ENCODE measurements at places on chromosomes 1 and 21.

DNA sequence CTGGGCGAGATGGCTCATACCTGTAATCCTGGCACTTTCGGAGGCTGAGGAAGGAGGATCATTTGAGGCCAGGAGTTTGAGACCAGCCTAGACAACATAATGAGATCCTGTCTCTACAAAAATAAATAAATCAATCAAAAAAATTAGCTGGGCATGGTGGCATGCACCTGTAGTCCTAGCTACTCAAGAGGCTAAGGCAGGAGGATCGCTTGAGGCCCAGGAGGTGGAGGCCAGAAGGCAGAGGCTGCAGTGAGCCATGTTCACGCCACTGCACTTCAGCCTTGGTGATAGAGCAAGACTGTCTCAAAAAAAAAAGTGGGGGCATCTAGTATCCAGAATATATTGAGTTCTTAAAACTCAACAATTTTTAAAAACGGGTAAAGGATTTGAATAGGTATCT, 6.0 kb downstream of the TUT4 start:
- no peak for DNase-seq

DNA sequence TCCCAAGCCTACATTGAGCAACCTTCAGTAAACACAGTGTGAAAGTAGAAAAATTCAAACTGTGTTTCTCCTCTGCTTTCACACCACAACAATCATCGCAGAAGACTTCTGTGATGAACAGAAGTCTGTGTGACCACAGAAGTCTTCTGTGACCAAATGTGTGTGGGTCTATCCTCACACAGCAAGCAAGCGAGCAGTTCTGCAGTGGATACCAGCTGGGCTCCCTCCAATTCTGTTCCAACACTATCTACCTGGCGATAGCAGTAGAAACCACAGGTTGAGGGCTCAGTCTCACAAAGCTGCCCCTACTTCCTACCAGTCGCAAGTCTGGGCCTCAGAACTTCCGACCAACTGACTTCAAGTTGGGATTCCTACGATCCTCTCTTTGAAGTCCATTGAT, 21.0 kb upstream of the RAP1A start:
- no peak for DNase-seq

DNA sequence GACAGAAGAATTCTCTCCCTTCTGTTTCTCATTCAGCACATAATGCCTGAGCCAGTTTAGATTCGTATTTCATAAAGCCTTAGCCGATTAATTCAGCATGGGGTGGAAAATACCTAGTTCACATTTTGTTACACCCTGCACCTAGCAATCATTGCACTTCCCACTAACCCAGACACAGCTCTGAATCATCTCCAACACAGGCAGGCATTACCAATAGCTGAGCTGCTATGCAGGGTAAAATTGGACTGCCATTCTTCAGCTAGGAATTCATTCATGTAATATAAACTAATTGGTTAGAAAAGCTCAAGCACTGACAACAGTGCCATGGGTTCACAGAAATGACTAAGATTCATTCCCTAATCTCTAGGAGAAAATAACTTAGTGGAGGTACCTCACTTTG, 26.9 kb upstream of the NKAIN1 start:
- no peak for DNase-seq

DNA sequence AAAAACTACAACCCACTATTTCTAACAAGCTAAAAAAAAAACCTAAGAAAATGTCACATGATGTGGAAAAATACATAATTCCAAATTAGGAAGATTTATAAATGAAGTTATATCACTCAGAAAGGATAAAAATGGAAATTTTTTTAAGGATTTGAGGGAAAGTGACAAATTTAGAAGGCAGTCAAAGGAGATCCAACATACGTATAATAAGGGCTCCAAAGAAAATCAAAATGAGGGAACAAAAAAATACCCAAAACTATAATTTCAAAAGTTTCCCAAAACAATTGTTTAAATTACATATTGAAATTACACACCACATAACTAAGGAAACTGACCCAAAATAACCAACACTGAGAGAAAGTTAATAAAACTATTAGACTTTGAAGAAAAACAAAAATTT, 381.1 kb upstream of the KAZN start:
- no peak for DNase-seq

DNA sequence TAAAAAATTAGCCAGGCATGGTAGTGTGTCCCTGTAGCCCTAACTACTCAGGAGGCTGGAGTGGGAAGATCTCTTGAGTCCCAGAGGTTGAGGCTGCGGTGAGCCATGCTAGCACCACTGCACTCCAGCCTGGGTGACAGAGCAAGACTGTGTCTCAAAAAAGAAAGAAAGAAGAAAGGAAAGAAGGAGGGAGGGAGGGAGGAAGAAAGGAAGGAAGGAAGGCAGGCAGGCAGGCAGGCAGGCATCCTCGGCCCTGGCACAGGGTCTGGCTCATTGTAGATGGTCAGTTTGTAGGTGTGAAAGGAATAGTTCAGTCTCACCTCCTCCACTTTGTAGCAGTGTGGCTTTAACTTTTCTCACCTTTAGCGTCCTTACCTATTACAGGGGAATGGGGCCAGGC, 25.0 kb downstream of the NAV1 start:
- no peak for DNase-seq

DNA sequence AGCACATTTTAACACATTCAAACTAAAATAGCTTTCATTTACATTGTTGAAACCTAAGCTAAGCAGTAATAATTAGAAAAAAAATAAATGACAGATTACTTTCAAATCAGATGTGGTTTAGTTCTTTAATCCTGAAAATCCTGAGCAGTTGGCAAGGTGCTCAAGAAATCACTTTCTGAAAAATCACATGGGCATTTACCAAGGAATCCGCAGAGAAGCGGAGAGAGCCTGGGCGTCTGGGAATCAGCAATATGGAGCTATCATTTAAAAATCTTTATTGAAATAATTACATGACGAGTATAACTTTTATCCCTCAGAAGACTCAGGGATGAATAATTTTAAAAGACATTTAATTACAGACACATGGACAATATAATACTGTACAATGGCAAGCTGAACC, 30.2 kb downstream of the GRIK1 start:
- DNase-seq = no peak

DNA sequence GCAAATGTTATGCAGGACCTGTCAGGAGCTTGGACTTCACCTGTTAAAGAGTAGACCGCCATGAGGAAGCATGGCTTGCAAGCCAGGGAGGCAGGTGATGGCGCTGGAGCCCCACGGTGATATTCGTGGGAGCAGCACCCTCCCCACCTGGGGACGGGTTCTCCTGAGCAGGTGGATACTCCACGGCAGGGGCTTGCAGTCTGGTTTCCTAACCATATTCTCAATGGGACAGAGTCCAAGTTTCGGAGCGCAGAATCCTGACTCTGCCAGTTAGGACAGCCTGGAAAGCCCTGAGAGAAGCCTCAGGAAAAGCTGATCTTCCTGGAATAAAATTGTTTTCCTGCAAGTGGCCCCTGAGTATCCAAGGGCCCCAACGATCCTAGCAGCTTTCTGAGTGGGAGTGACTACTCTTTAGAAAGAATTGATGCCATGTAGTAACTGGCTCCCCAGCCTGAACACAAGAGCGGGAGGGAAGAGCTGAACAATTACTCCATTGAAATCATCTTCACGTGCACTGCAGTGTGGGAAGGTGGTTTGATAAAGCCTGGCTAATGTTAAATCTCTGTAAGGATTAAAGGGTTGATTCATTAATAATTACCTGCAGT, 146.3 kb upstream of the RAB4A start:
- DNase-seq = no peak

GRCh38 chr21:41673071-41673470, 93.8 kb downstream of the RIPK4 start:
- DNase-seq = no peak

DNA sequence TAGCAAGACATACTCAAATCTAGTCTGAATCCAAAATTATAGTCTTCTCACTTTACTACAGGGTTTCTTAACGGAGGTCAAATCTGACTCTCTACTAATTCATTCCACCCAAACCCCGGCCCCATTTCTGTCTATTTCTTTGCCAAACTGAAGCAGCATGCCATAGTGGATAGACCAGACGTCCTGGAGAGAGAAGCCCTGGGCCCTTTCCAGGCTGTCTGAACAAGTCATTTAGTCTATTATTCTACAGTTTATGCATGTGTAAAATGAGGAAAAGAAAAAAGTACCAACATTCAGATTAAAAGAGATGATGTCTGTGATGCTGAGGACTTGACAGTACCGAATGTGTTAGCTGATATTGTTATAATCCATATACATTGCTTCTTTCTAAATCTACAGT, 95.0 kb downstream of the GDAP2 start:
- no peak for DNase-seq

DNA sequence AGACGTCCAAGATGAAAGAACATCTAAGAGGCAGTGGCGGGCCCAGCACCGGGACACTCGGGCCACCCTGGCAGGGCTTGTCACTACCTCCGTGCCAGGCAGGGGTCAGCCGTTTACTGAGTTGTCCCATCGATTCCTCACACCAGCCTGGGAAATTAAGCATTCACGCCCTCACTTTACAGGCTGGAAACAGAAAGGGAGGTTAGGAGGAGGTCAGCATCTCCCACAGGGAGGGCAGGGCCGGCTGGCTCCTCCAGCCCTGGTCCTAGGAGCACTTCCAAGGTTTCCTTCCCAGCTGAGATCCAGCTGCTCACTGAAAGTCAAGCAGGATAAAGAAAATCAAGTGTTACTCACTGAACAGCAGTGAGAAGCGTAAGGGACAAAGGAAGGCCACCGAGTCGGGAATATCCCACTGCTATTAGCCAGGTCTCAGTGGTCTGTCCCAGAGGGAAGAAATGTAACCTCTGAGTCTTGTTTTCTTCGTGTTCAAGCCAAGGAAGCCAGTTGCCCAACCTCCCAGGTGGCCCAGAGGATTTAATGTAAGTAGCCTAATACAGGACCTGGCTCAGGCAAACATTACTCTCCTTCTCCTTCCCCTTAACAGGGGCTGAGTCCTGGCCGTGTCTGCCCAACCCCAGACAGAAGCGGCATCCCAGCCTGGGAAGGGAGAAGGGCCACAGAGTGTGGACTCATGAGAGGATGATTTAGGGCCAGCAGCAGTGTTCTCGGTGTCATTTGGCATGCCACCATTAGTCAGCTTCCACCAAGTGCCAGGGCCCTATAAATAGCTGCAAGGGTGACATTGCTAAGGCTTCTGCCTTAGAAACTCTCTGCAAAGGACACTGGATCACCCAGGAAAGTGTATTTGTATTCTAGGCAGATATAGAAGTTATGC, 203.1 kb upstream of the GALNT2 start:
- no peak for DNase-seq

GRCh38 chr1:86970938-86971337, 56.5 kb downstream of the HS2ST1 start:
- DNase-seq = no peak

- DNase-seq = no peak
Observed at GRCh38 chr21:41970106-41970391, 16.2 kb upstream of the C2CD2 start.

DNA sequence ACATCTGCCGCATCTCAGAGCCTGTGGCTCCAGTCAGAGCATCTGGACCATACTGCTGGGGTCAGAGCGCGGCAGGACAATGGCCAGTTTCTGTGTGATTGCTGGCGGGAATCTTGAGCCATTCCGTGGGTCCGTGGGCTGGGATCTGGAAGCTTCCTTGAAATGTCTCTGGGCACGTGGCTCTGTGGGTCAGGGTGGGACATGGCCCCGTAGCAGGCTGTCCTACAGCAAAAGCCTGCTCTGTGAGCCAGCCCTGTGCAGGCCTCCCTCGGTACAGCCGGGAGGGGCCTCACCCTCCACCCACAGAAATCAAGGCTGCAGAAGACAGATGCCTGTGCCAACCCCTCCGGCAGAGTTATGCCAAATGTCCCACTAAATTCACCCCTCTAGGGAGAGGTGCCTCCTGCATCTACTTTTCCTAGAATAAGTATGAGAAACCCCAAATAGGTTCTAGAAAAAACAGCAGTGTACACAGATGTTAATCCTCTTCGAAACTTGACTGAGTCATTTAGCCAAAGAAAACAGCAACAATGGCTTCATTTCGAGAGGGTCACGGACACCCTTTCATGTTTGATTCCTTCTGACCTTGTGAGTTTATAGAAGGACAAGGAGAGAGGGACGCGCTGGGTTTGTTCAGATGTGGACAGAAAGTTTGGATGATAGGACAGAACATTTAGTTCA, 27.8 kb downstream of the COL18A1 start:
- DNase-seq = no peak

- no peak for DNase-seq
Observed at GRCh38 chr21:32391755-32392154, 1.1 kb downstream of the URB1 start.

DNA sequence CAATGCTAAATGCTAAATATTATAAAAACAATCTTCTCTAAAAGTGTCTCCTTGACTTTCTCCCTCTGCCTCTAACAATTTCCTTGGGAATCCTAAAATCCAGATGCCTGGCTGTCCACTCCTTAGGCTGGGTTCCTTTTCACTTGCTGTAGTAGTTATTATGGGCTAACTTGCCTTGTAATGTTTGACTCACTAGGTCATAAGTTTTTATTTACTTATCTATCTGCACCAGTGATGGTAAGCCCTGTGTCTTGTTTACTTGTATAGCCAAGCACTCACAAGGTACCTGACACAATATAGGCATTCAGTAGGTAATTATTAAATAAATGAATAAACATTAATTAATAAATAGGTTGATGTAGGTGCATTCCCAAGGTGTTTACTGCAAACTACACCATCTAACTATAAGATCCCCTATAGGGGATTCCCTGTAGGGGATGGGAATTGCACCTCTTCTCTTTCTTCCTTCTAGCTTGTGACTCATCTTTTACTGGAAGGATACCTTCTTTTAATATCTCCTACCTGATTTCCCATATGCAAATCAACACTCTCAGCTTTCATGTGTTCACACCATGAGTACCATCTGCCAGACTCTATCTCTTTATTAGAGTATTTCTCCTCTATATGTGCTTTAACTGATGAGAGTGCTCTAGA, 14.7 kb upstream of the CHIA start:
- DNase-seq = no peak

GRCh38 chr1:167488786-167489185, 29.5 kb downstream of the CD247 start:
- DNase-seq = no peak

Measured in activated T-cell treated with anti-CD3 and anti-CD28 coated beads for 24 hours (primary cell).